Suppressor macrophage (primary cell): ENCODE measurements at places on chromosomes 16 and 17.

GRCh38 chr17:67362173-67362572, 4.2 kb downstream of the PSMD12 start:
- no peak for DNase-seq

DNA sequence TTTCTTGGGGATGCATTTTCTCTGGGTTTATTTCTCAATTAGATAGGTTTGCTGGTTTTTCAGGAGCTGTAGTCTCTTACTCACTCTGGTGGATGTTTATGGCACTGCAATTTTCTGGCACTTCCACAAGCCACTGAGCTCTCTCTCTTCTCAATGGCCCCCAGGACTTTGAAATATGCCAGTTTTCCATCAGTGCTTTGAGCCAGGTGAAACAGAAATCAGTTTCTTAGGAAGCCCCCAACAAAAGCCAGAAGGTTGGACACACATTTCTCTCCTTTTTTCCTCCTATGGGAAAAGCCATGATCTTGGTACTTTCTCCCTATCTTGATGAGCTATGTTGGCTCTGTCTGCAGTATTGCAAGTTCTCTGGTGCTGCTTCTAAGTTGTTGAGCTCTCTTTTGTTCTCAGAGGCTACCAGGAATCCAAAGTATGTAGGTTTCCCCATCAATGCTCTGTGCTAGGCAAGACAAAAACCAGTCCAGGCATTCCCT, 90.7 kb upstream of the SMIM36 start:
- DNase-seq, result peak; percentile 53

DNA sequence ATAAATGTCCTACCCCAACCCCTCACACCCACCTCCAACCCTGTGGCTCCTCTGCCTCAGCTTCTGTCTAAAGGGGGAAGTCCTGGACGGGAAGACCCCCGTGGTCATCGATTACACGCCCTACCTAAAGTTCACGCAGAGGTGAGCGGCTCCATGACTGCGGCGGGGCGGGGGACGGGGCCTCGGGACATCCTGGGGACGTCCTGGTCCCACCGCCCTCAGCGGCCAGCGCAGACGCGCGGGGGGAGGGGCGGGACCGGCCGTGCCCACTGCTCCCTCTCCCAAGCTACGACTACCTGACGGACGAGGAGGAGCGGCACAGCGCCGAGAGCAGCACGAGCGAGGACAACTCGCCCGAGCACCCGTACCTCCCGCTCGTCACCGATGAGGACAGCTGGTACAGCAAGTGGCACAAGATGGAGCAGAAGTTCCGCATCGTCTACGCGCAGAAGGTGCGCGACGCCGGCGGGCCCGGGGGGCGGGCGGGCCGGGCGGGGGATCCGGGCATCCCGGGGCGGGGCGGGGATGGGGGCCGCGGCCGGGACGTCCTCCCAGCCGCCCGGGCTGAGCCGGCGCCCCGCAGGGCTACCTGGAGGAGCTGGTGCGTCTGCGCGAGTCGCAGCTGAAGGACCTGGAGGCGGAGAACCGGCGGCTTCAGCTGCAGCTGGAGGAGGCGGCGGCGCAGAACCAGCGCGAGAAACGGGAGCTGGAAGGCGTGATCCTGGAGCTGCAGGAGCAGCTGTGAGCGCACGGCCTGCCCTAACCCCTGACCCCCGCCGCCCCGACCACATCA, 6.7 kb downstream of the RUNDC3A start:
- peak; percentile 24 for DNase-seq

GRCh38 chr17:39536468-39536867, 71.3 kb downstream of the NEUROD2 start:
- no peak for DNase-seq
